ENCODE measurements at places on chromosomes 4 and X.

DNA sequence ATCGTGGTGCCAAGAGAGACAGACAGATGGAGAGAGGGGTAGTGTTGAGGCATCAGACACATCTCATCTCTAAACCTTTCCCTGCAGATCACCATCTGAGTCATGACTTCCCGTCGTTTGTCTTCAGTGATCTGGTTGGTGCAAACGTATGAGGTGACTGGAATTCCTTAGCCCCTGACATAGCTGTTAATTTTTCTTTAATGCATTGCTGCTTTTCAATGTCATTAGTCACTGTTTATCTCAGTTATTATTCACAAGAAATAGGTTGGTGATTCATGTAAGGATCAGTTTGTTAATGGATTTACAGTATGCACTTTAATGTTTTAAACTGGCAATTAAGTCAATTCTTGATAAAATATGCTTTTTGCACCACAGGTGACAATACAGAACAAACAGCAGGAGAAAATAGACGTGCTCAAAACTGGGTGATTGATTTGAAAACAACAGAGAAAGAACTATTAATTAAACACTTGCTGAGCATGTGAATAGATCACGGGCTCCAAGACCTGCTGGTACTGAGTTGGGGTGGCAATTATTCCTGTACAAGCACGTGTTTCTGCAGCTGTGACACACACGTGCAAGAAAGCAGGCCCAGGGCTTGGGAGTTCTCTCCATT lies 1.3 kb upstream of the TMEM154 start:
- no peaks in the 10 kb centered on the region for H3K27me3 ChIP-seq
- no peak for DNase-seq
- H3K36me3 ChIP-seq = no peaks in the 10 kb centered on the region
- no peak overlapping the region for H3K27ac ChIP-seq

DNA sequence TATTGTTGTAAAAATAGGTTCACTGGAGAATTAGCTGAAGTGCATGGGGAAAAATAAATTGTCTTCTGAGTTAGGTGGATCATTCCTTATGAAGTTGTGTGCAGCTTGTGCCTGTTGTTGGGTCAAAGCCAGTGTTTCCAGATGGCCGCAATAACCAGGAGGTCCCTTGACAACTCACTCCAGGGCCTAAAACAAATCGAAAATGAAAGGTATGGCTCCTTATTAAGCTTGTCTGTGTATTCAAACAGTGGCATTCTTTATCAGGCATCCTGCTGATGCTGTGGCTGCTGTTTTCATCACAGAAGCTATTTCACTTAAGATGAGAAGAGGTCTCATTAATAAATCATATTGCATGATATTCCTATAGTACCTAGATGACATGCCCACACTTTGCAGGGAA lies 80.2 kb downstream of the GRIA2 start:
- H3K27ac ChIP-seq = no peak overlapping the region
- H3K36me3 ChIP-seq = no peaks in the 10 kb centered on the region
- peaks cover 4% of the 10 kb centered on the region for H3K4me1 ChIP-seq
- DNase-seq = no peak

DNA sequence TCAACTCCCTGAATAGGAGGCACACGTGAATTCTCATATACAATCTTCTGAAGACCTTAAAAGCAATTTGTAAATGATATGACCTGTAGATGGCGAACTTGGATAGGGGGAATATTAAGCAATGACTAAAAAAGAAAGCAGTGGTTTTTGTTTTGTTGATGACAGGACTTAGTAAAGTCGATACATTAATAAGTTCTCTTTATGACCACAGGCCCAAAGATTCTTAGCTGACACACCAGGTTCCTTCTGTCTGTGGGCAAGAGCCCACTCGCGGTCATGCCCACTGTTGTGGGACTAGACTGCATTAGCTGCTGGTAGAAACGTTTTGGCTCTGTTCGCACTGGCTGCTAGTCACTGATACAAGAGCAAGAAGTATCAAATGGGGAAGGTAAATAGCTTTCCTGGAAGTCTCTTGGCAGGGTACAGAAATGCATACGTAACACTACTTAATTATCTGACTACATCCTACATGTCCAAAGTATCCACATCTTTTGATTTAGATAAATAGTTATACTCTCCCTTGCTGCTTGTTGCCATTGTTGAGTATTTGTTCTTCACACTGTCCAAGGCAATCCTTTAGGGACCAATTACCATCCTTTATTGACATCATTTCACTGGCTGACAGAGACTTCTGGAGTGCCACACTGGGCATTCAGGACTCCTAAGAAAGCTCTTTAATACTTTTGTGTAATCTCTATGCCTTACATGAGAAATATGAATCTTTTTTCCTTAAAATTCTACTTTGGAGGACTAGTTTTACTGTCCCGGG lies 31.0 kb downstream of the ALPK1 start:
- H3K4me1 ChIP-seq = no peaks in the 10 kb centered on the region
- H3K27me3 ChIP-seq = no peaks in the 10 kb centered on the region
- no peak overlapping the region for H3K4me3 ChIP-seq
- H3K27ac ChIP-seq = no peak overlapping the region
- DNase-seq = no peak
- H3K36me3 ChIP-seq = peaks cover 3% of the 10 kb centered on the region

DNA sequence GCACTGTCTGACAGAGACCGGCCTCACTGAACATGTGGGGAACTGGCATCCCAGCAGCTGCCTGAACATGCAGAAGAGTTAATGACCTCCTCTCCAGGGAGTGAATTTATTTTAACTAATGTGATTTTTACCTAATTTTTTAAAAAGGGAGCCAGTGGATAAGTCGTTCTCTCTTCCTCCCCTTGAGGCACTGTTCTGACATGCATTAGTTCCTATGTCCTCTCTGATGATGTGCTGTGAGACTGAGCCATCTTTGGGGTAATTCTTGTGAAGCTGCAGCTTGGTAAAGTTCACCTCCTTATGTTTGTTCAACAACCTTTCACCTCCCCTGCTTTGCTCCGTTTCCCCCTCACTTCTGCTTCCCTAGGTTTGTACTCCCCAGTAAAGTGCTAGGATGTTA lies 139.7 kb downstream of the COL25A1 start:
- H3K27me3 ChIP-seq = no peaks in the 10 kb centered on the region
- H3K4me1 ChIP-seq = no peaks in the 10 kb centered on the region
- H3K27ac ChIP-seq = no peak overlapping the region
- no peak overlapping the region for H3K4me3 ChIP-seq
- DNase-seq = no peak

DNA sequence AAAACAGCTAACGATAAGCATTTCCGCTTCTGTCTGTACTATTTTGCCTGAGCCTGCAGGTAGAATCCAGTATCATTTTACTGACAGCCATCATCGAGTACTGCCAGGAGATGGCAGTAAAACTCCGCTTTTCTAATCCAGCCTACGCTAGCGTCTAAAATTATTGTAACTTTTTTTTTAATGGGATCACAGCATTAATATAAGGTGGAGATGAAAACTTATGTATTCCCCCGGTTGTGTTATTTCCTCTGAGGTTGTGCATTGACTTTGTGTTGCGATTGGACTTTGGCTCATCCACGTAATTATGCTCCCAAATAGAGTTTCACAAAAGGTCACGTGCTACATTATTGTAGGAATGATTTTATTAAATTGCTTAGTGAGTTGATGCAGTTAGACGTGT lies 248.1 kb downstream of the C4orf33 start:
- H3K4me3 ChIP-seq = no peak overlapping the region
- no peaks in the 10 kb centered on the region for H3K27me3 ChIP-seq
- H3K36me3 ChIP-seq = no peaks in the 10 kb centered on the region
- no peak for DNase-seq
- no peak overlapping the region for H3K27ac ChIP-seq
- H3K4me1 ChIP-seq = peaks cover 2% of the 10 kb centered on the region

- no peak overlapping the region for H3K27ac ChIP-seq
- H3K27me3 ChIP-seq = no peaks in the 10 kb centered on the region
- no peak overlapping the region for H3K4me3 ChIP-seq
- no peaks in the 10 kb centered on the region for H3K4me1 ChIP-seq
- no peaks in the 10 kb centered on the region for H3K36me3 ChIP-seq
Observed at GRCh38 chr4:129403848-129404247, 307.9 kb downstream of the C4orf33 start.

- H3K27me3 ChIP-seq = no peaks in the 10 kb centered on the region
- H3K4me3 ChIP-seq = no peak overlapping the region
- H3K36me3 ChIP-seq = no peaks in the 10 kb centered on the region
- no peak for DNase-seq
Observed at GRCh38 chr4:9769321-9769720, 12.1 kb upstream of the DRD5 start.

DNA sequence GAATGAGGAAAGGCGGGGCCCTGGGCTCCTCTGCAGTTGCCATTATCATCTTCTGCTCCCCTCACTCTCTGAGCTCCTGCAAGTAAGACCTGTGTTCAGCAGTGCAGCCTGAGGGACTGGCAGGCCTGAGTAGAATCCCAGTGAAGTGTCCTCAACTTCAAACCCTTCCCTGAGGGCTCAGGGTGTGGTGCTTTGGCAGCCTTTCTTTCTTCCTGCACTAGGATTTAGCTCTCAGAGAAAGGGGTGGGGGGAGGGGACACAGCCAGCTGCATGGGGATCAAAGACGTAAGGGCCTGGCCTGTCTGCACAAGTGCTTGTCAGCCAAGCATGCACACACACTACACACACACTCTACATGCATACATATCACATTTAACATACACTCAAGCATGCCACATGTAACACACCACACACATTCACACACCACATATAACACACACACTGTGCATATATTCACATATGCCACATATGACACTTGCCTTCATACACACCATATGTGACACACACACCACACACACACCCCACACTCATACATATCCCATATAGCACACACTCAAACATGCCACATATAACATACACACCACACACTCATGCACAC lies 223.4 kb upstream of the RPL34 start:
- DNase-seq = no peak
- H3K27me3 ChIP-seq = no peaks in the 10 kb centered on the region
- no peak overlapping the region for H3K27ac ChIP-seq
- H3K4me1 ChIP-seq = no peaks in the 10 kb centered on the region
- H3K4me3 ChIP-seq = no peak overlapping the region

DNA sequence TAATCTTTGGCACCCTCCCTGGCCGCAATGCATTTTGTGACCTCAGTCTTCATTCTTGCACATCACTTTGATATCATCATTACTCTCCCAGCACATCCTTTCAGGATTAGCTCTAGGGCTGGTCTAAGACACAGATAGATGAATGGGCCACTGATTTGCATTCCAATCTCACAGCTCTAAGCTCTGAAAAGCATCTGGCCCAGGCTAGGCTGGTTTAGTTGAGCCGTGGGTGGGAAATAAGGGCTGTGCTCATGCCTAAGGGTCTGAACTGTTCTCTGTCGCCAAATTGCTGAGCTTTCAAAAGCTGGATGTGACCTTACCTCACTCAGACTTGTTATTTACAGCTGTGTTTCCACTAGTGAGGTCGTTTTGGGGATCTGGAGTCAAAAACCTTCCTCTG lies 30.0 kb upstream of the SLC9A7 start:
- no peak overlapping the region for H3K27ac ChIP-seq
- no peak overlapping the region for H3K4me3 ChIP-seq
- no peaks in the 10 kb centered on the region for H3K4me1 ChIP-seq
- H3K27me3 ChIP-seq = no peaks in the 10 kb centered on the region
- no peaks in the 10 kb centered on the region for H3K36me3 ChIP-seq

DNA sequence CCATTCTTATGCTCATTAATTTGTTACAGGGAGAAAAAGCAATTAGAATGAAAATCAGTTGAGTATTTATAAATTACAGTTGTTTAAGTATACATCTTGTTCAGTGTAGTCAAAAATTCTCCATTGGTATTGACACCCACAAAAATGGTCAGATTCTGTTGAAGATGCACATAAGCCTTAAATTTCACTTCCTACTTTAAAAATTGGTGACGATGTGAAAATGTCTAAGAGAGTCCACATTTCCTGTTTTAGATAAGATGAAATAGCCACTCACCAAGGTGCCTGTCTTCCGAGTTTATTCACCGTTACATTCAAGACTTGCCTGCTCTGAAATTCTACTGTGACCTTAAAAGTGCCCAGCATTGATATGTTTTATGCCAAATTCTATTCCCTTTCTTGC lies 93.6 kb downstream of the GPR143 start:
- DNase-seq = no peak
- no peak overlapping the region for H3K27ac ChIP-seq
- no peaks in the 10 kb centered on the region for H3K36me3 ChIP-seq
- H3K27me3 ChIP-seq = no peaks in the 10 kb centered on the region
- H3K4me1 ChIP-seq = peaks cover 24% of the 10 kb centered on the region

DNA sequence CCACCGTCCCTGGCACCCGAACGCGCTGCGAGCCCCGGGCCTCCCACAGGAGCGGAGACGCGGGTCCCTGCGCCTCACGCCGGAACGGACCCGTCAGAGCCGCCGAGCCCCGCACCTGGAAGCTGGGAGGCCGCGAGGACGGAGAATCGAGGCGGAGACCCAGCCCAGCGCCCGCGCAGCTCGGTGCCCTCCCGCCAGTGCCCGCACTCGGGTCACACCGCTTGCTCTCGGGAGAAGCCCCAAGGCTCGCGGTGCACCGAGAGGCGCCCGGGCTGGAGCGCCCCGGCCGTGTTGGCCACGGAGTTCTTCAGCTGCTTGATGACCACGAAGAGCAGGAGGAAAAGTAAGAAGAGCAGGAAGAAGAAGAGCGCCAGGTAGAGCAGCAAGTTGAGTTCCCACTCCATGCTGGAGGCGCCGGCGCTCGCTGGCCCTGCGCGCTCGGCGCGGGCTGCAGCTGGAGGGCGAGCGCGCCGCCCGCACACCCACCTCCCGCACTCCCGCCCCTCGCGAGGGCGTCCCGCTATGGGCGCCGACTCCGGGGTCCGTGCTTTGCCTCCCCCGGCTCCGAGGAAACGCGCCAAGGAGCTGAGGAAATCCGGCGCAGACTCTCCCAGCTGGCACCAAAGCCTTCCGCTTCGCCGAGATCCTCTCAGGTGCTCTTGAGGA lies at the start of gene SMIM43:
Gene SMIM43 (minus strand): TSS at position 463 of the 666 bp plus-strand sequence. CDS start 59 bp downstream, at position 404.
- no peak within 1 kb of the TSS for H3K27ac ChIP-seq
- no peak for DNase-seq
- H3K4me3 ChIP-seq = peak within 1 kb of the TSS; percentile 55

DNA sequence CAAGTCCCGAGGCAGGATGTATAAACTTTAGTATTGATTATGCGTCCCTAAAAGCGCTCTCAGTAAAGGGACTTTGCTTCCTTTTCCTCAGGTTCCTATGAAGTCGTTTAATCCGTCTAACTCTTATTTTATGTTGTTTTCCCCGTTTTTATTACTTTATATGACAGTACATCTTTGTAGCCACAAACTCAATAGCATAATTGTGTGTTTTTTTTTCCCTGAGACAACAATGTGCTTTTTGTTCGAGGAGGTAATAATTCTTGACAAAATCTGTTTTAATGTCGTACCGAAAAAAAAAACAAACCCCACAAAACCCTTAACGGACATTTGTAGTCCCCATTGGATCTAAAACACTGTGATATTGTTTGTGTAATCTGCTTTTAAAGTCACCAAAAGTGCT lies 17.9 kb upstream of the PPP2R3B start:
- no peak overlapping the region for H3K27ac ChIP-seq
- DNase-seq = no peak
- no peaks in the 10 kb centered on the region for H3K36me3 ChIP-seq
- H3K4me3 ChIP-seq = no peak overlapping the region
- no peaks in the 10 kb centered on the region for H3K4me1 ChIP-seq
